ENCODE measurements at places on chromosomes 3 and 15. TPM values are rescaled to one million over a fixed set of nuclear protein-coding genes. Genes with fewer than 3 reads are reported as not detected.

The ECE2 gene
- total RNA-seq: 19.6 TPM

The NCBP2 gene
- total RNA-seq: 48.9 TPM

The SUCNR1 gene
- total RNA-seq: 0.19 TPM

The MESP2 gene
- total RNA-seq: 1.1 TPM

The TF gene
- 1,131 TPM for total RNA-seq

The GRAMD1C gene
- 14.5 TPM for total RNA-seq

The BBX gene
- total RNA-seq: 75.8 TPM

The TRH gene
- total RNA-seq: 0.64 TPM

The PRKAR2A gene
- 30.2 TPM for total RNA-seq

The NDN gene
- total RNA-seq: 57.9 TPM

The WNT7A gene
- 8.3 TPM for total RNA-seq

The TLR9 gene
- total RNA-seq: 0.52 TPM

The LMCD1 gene
- 19.3 TPM for total RNA-seq

The CPA3 gene
- total RNA-seq: not detected

The SNUPN gene
- total RNA-seq: 34.2 TPM

The TRPM7 gene
- total RNA-seq: 46.8 TPM

The CYP8B1 gene
- not detected for total RNA-seq

The KNG1 gene
- 0.37 TPM for total RNA-seq

The TNK2 gene
- total RNA-seq: 275 TPM

The LXN gene
- total RNA-seq: 2.5 TPM

The CCR8 gene
- not detected for total RNA-seq

The PRICKLE2 gene
- 48.6 TPM for total RNA-seq

The GNAT1 gene
- total RNA-seq: not detected

The SLC12A8 gene
- total RNA-seq: 16.0 TPM

The CP gene
- total RNA-seq: 32.7 TPM

The SERPINI2 gene
- 2.2 TPM for total RNA-seq

The CCDC13 gene
- total RNA-seq: 7.8 TPM

The TMEM41A gene
- 11.6 TPM for total RNA-seq

The SV2B gene
- total RNA-seq: 343 TPM
